SHP77 (cell line): ENCODE measurements at places on chromosomes 4 and X.

DNA sequence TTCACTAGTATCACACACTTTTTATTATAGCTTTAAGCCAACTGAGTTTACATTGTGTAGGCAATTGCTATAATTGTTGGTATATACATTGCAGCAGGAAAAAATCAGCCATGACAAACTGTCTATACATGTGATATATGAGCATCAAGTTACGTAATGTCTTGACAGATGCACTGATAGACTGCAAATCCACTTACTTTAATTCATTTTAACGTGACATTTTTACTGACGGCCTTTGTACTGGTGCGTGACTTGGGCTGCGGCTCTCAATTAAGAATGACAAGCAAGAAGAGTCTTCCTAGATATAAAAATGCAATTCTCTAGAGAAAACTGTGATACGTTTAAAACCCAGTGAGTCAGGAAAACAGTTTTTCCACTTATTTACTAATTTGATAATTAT is 143.8 kb downstream of the ACTRT1 start:
- DNase-seq: no peak

- no peak for DNase-seq
Measured at GRCh38 chr4:169715826-169716225, 41.9 kb downstream of the HPF1 start.

DNA sequence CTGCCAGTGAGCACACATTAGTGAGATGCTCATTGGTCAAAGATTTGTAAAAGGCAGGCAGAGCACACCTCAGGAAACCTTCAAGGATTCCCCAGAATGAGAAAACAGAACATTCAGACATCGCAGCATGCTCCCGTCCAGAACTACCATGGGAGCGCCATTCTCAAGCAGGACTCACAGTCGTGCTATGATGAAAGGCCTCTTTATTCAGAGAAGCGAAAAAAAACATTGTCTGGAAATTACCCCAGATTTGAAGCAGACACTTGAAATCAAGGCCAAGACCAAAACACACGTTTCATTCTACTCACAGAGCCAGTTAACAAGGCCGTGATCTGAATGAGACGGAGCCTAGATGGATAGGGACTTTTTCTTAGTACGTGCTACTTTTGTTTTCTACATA is 961.8 kb upstream of the TENM3 start:
- no peak for DNase-seq

GRCh38 chr4:23290656-23291055 is 597.9 kb downstream of the GBA3 start:
- no peak for DNase-seq

DNA sequence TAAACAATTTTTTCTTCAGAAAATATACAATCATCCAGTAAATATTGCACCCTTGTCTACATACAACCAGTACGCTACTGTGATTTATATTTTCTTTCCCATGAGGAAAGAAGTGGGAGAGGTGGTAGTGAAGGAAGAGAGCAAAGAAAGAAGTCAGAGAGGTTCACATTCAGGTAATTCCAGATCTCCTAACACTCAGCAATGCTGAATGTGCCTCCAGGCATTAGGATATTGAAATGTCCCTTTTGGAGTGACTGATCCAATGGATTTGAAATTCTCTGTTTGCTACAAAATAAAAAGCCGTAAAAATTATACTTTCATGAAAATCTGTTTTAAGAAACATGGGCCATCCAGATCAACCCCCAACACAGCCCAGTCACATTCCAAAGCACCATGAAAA is 211.9 kb upstream of the NR3C2 start:
- DNase-seq: no peak

DNA sequence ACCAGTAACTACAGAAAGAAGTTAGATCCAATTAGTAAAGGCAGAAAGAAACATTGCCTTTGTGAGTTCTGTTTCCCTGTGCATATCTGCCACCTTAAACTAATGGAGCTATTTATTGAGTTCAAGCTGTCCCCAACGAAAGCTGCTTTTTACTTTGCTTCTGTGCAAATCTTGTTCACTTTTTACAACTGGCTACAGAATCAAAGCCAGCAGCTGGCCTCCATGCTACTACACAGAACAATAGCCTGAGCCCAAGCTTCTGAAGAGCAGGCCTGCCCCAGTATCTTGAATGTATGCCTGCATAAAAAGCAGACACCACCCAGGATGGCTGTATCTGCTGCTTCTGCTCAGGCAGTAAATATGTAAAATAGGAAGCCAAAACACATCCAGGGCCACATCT is 28.1 kb downstream of the ANK2 start:
- DNase-seq: no peak

- DNase-seq: no peak
Measured at GRCh38 chr4:98711526-98711925, 53.1 kb upstream of the TSPAN5 start.

- no peak for DNase-seq
Measured at GRCh38 chrX:82092307-82092706, 890.4 kb downstream of the SH3BGRL start.

GRCh38 chr4:156634612-156635011 is 337.0 kb downstream of the PDGFC start:
- DNase-seq: no peak

GRCh38 chr4:77349796-77350195 is 192.8 kb downstream of the CCNG2 start:
- no peak for DNase-seq

DNA sequence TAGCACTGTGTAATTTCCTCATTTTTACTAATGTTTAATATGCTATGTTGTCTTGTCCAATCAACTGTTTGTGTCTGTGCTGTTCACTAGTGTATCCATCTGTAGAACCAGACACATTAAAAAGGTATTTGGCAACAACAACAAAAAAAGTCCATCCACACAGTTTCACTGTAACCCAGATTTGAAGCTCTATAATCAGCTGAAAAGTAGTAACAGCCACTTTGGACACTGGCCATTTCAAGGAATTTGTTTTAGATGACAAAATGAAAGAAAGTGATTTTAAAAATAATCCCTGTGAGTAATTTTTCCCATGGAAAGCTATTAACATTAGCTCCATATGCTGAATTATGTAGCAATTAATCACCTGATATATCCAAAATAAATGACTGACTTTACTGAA is 2.2 kb upstream of the FBXL5 start:
- DNase-seq: no peak

- DNase-seq: no peak
Measured at GRCh38 chr4:26105337-26105736, 191.3 kb downstream of the SMIM20 start.

DNA sequence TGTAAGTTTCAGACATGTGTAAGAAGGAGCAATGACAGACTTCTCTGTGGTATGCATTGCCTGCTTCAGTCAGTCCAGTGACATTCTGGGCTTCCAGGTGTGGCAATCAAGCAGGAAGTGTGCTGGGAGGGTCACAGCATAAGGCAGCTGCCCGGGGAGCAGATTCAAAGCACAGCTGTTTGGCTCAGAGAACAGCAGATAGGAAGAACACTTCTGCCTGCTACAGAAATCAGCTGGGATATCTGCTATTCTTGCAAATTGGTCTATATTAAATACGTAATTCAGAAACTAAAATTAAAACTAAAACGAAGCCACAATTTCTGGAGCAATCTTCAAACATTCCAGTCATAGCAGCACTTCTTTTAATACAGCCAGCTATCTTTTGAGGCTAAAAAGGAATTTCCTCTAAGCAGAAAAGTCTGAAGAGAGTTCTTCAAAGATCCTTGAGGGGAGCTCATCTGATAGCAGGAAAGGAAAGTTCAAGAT is 47.5 kb upstream of the GALNT7 start:
- peak; percentile 29 for DNase-seq

- DNase-seq: no peak
Measured at GRCh38 chr4:86755388-86755787, 93.8 kb downstream of the SLC10A6 start.

DNA sequence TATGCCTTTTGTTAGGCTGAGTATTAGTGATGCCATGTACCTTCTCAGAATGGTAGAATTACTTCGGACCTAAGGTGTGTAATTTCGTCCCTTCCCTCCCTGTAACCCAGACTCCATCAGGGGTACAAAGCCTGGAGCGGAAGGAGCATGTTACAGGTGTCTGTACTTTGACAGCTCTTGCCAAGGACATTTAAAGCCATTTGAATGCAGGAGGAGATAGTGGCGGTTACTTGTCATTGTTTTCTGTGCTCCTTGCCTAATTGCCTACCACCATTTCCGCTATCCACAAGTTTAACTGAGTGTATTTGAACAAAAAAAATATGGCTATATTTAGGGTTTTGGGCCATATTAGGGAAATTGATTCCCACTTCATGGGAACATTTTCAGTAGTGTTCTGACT is 1.8 kb downstream of the FNIP2 start:
- no peak for DNase-seq

DNA sequence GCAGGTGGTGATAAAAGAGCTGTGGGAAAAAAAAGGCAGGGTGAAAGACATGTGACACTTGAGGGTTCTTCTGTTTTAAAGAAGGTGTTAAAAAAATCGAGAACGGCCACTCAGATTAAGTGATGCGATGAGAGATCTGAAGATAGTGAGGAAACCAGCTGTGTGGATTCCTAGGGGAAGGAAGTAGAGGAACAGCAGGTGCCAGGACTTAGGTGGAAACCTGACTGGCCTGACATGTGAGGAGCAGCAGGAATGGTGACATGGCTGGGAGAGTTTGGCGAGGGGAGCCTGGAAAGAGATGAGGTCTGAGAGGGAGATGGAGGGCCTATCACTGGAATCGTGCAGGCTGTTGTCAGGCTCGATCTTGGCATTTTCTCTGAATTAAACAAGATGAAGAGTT is 55.5 kb downstream of the BMPR1B start:
- DNase-seq: no peak

- DNase-seq: no peak
Measured at GRCh38 chr4:526971-527460, 28.0 kb downstream of the PIGG start.

- DNase-seq: no peak
Measured at GRCh38 chr4:81577392-81577791, 105.7 kb upstream of the RASGEF1B start.

DNA sequence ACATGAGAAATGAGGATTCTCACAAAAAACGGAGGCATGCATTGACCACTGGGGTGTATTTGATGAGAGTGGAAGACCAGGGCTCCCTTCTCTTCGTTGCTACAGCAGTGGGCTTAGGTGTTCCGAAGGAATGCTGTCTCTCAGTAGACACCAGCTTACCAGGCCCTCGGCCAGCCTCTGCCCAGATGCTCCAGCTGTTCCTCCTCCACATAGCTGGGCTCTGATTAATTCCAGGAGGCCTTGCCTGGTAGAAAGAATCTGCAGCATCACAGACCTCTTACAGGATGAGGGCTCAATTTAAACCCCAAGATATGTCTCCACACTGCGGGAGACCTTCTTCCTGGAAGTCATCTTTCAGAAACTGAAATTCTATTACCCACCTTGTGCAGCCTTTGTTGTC is 346.6 kb upstream of the TENM3 start:
- no peak for DNase-seq

GRCh38 chr4:154004507-154005170 is 215.8 kb upstream of the SFRP2 start:
- no peak for DNase-seq

GRCh38 chrX:7133050-7133440 is 14.5 kb upstream of the STS start:
- DNase-seq: no peak

GRCh38 chr4:38387348-38387747 is 276.7 kb upstream of the KLF3 start:
- no peak for DNase-seq

GRCh38 chrX:40446921-40447320 is 133.8 kb upstream of the ATP6AP2 start:
- no peak for DNase-seq

DNA sequence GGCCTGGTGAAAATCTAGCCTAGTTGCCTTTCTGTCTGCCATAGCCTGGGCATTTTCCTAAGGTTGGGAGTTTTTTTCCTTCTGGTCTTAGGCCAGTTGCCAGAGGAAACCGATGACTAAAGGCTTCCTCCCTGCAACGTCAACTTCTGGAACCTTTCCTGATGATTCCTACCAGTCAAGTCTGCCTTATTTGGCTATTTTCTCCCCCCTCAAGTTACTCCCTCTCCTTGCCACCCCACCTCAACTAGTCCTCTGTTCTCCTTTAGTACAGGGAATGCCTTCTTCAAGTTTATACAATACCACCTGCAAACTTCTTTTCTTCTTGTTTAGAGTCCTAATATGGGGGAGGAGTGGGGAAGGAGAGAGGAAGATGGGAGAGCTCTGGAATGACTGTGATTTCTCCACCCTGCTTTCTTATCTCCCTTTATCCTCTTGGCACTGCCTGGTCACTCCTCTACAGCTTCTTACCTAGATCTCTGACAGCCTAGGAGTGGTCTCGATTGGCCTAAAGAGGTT is 10.6 kb downstream of the MSN start:
- no peak for DNase-seq

GRCh38 chrX:154401045-154401799 is 3.0 kb downstream of the RPL10 start:
- DNase-seq: no peak

DNA sequence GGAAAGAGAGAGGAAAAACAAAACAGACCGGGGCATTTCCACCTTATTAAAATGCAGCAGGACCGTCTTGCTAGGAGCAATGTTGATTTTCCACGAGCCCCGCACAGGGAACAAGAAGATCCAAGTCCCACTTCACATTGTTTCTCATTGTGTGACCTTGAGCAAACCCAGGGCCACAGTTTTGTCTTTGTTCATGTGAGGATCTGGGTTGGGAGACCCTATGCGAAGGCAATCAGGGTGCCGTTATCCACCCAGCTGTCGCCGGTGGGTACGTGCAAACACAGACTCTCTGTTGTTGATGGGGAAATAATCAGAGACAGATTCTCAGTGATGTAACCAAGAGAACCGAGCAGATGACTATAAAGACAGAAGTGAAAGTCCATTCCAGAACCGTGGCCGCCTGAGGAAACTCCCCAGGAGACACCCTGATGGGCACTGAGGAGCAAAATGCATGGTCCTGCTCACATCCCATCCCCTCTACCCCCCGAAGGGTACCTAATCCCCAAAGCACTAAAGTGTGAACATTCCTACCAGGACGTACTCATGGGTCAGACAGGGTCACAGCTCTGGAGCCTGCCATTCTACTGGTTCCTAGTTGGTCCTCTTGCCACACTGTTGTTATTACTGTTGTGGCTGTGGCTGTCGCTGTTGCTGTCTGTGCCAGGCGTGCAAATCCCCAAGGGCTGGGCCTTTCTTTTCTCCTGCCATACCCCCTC is 102.7 kb upstream of the RBPJ start:
- no peak for DNase-seq

DNA sequence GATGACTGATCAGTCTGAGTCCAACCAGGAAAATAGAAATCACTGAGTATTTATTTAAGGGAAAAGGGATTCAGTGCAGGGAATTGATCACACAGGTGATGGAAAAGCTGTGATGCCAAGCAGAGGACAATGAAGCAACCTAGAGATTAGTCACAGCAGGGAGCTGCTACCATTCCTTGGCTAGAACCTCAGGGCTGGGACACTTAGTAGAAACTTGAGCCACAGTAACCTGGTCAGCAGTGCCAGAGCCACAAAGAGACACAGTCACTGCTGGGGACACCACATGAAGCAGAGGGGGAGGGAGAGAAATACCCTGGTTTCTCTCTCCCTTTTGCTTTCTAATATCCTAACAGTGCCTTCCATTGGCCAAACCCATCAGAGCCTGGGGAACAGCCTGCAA is 38.7 kb downstream of the RTL9 start:
- no peak for DNase-seq
